ENCODE measurements at places on chromosomes 6 and 20.

- no peak for DNase-seq
Measured at GRCh38 chr6:116512111-116512559, 696 bp downstream of the CALHM5 start.

- DNase-seq: peak; percentile 59
Measured at GRCh38 chr6:28489366-28490204, 26.0 kb downstream of the GPX6 start.

GRCh38 chr20:53252002-53252401, 279.8 kb downstream of the TSHZ2 start:
- DNase-seq: no peak

DNA sequence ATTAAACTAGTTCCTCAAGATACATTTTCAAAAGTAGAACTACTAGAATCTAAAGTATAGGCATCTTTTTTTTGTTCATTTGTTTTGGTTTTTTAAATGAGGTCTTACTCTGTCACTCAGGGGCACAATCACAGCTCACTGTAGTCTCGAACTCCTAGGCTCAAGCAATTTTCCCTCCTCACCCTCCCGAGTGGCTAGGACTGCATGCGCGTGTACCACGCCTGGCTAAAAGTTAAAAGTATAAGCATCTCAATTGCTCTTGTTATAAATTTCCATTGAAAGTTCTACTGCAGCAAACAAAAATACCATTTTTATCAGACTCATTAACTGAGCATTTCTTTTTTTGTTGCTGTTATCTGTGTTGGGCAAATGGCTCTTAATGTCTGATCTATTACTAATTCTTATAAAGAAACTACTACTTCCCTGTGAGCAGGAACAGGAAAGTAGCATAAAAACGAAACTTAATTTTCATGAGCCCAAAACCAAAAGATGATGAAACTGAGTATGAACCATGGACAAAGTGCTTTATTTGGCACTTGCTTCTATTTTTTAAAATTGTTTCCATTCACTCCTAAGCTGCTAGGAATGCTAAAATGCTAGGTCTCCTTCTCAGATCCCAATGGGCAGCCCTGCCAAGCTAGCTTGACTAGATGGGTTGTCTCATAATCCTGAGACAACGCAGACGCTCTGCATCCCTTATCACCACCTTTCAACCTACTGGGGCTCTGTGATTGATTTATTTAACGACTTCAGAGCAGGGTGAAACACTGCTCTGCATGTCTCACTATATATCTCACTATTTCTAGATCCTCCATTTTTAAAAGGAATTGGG, 36.9 kb downstream of the TRPC4AP start:
- DNase-seq: no peak

GRCh38 chr20:1331801-1332453, 3.0 kb upstream of the SDCBP2 start:
- DNase-seq: no peak

DNA sequence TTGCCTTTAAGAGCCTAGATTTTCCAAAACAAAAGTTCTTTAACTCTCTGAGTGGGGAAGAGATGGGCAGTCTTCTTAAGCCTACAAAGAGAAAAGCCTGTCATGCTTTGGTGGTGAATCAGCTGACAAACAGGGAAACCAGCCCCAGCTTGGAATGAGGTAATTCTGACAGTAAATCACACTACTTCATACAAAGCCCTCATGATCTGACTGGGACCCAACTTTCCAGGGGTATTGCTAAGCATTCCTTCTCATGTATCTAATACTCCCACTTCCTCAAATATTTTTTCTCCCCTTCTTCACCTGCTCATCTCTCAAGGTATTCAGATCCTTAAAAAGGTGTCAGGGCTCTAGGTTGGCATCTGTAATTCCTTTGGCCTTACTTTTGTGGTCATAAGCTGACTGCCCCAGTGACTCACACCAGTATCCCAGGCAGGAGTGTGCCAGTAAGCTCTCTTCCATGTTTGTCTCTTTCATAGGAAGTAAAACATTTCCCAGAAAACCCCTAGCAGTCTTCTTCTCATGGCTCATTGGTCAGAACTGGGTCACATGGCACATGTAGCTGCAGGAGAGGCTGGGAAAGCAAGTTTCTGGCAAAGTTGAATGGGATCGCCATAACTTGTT, 15.0 kb upstream of the TBC1D22B start:
- DNase-seq: no peak

GRCh38 chr6:15854826-15855710, 192.2 kb upstream of the DTNBP1 start:
- no peak for DNase-seq
